HS-27A (cell line): ENCODE measurements at places on chromosomes 16 and 17.

GRCh38 chr16:11658896-11659708 lies 9.2 kb upstream of the SNN start:
- no peak for DNase-seq

DNA sequence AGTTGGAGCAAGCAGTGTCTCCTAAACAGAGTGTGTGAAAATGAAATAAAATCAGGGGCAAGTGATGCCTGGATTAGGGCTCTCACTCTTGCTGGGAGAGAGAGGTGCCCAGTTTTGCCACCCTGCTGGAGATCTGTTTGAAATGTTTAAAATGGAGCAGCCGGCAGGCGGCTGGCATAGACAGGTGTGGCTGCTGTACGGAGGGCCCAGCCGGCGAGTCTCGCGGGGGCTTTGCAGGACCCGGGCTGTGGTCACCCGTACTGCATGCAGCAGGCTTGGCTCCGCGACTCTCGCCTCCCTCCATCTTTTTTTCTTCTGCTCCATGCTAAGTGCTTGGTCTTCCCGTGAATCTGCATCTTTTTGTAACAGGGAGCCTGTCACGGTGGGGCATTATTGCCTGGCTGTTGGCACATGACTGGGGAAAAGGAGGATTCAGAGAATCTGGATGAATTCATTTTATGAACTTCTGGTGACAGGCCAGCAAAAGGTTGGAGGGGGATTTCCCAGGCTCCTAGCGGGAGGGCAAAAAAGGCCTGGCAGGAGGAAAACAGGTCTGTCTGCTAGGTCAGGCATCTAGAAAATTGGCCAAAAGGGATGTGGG lies 1.8 kb downstream of the ZNRF1 start:
- DNase-seq, result no peak

- no peak for DNase-seq
These were observed 30.0 kb downstream of the MAPT start for GRCh38 chr17:45924332-45924820.

DNA sequence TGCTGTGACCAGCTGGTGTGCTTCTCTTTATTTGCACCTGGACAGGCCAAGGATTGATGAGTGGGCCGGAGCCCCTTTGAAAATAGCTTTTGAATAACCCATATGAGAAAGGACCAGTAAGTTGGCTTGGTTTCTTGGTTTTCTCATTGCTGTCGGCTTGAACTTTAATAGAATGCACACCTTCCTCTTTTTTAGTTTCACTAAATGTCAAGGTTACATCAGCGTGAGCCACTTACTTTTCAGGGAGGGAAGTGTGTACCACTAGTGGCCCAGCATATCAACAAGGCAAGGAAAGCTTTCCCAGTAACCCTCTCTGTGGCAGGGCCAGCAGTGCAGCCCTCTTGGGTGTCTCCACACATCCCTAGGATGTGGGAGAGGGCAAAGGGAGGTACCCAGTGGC lies 433.3 kb downstream of the CA10 start:
- DNase-seq, result no peak

DNA sequence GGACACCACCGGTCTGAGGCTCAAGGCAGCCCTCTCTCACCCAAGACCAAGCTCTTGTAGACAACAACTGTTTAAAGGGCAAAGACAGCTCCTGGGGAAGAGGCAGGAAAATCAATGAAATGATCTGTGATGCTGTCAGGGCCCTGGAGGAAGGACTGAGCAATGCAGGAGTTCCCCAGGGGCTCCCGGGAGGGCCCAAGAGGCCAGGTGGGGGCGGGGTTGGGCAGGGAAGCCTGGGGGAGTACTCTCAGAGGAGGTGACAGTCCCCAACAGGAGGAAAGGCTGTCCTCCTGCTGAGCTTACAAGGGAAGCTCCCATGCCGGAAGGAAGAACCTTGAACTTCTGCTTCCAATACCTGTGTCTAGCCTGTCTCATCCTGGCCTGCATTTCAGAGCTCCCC lies 8.3 kb upstream of the NOS2 start:
- no peak for DNase-seq

DNA sequence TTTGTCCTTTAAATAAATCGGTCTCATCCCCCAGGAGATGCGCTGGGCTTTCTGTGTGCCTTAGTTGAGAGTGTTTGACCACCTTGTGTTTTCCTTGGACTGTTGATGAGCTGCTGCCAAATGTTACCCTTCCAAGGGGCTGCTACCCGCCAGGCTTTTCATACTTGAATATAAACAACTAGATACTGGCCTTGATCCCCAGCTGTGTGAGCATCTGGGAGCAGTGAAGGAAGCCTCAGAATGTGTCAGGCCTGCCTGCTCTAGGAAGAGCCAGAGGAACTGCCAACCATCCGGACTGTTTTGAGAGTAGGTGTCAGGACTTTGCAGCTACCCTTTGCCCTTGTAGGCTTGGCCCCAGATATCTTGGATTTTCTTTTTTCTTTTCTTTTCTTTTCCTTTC lies 57.8 kb downstream of the LDHD start:
- no peak for DNase-seq

- no peak for DNase-seq
These were observed 11.9 kb downstream of the MT4 start for GRCh38 chr16:56576585-56577299.

DNA sequence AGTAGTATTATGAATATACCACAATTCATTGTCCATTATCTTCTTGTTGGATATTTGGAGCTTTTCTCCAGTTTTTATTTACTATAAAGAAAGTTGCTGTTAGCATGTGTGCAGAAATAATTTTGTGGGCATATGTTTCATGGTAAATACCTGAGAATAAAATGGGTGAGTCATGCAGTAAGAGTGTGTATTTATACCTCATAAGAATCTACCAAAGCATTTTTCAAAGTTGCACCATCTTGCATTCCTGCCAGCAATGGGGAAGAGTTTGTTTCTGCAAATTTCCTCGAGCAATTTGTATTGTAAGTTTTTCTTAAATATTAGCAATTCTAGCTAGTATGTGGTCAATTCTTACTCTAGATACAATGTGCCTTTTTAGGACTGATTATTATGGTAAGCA lies 7.9 kb upstream of the MON1B start:
- no peak for DNase-seq

- DNase-seq, result no peak
These were observed 51.5 kb downstream of the ZFHX3 start for GRCh38 chr16:72996291-72997062.

DNA sequence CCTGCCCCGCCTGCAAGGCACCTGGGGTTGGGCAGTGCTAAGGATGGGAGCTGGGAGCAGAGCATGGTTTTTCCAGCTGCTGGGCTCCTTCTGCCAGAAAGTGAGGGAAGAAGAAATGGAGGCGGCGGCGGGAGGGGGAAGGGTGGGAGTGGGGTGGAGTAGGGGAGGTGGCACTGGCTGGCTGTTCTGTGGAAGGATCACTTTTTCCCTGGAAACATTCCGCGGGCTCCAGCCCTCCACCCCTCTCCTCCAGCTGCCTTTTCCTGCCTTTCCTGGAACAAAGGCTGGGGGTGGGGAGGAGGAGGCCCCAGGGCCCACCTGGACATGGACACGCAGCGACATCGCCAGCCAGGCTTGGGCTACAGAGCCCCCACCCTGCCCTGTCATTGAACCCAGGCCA lies 41.1 kb downstream of the CFAP20 start:
- DNase-seq, result no peak
